ENCODE measurements at places on chromosomes 2 and 18.

- no peak for DNase-seq
These were observed 41.9 kb upstream of the PTMA start for GRCh38 chr2:231666171-231667095.

- DNase-seq, result no peak
These were observed 631 bp downstream of the GYPC start for GRCh38 chr2:126656431-126657147.

- DNase-seq, result no peak
These were observed 814.5 kb upstream of the RAB6C start for GRCh38 chr2:129165006-129165405.

GRCh38 chr2:75021672-75022071 is 63.2 kb downstream of the POLE4 start:
- DNase-seq, result no peak

GRCh38 chr2:11343650-11344341 is 640 bp downstream of the ROCK2 start:
- DNase-seq, result no peak

GRCh38 chr2:165793161-165793778 is 777 bp downstream of the GALNT3 start:
- DNase-seq, result no peak

All from NCI-H187 treated with DMSO at 0.1 percent for 48 hours (cell line).